Astrocyte (in vitro differentiated cells and primary cell): ENCODE measurements at places on chromosomes 4 and X. TPM values are rescaled to one million over a fixed set of nuclear protein-coding genes. Genes with fewer than 3 reads are reported as not detected.

ATP8A1 gene
- 2.9 TPM in 2 replicates for total RNA-seq

- no peak for DNase-seq
Measured at GRCh38 chr4:173748353-173748752, 218.3 kb upstream of the HAND2 start.

TRIM2 gene
- total RNA-seq: 46.4 and 51.8 TPM in 2 replicates

DNA sequence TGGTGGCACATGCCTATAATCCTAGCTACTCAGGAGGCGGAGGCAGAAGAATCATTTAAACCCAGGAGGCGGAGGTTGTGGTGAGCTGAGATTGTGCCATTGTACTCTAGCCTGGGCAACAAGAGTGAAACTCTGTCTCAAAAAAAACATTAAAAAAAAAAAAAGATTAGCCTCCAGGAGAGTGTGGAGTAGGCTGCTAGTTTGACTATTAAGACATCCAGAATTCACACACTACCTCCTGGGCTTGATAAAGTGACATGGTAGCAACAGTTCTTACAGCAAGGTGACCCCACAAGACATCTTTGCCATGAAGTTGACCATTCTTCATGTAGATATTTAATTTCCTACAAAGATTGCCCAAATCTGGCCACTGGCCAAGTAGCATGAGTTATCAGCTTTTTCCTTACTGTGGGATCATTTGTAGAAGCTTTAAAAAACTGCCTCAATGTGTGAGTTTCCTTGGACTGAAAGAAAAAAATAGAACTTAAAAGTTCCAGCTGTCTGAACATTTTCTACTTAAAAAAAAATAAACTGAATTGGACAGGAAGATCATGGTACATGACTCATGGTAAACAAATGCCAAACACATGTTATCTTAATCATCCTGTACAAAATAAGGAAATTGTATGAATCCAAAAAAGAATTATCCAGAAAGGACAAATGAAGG is 35.3 kb upstream of the SPRY1 start:
- peak; percentile 86 for DNase-seq

HTR2C gene
- total RNA-seq: not detected in 2 replicates

DNA sequence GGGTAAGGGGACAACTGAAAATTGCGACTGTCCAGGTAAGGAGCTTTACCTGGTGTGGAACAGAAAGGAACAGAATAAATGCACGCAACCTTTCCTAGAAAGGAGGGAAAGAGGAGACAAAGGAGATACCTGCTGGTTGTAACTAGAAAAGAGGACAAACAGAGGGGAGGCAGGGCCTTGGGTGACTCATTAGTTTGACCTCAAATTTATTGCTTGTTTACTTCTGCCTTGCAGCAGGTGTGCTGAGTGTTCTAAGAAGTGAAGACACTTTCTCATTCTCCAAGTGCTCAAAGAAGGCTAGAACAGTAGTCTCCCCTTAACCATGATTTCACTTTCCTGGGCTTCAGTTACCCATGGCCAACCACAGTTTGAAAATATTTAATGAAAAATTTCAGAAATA is 123.1 kb upstream of the BOD1L1 start:
- no peak for DNase-seq

SLC34A2 gene
- 0.26 and 0.32 TPM in 2 replicates for total RNA-seq

GRCh38 chr4:150078041-150078578 is at the start of gene DCLK2:
Gene DCLK2 (plus strand): TSS chr4:150078445. CDS start chr4:150079028, 583 bp downstream.
- peak; percentile 89 for DNase-seq

DNA sequence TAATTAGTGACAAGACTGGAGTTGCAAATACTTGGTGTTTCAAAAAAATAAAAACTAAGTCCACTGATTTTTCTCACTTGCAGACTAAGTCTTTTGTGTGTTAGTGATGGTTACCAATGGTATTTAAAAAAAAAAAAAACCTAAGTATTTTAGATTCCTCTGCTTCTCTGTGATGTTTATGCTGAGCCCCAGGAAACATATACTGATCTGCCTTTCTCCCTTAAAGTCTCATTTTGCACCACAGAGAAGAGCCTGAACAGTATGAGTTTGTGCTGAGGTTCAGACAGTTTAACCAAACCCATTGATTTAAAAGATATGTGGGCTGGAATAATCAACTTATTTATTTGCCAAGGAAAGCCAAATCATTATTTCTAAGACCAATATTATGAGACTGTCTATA is 1305.0 kb downstream of the PCDH18 start:
- DNase-seq: no peak

FGD1 gene
- total RNA-seq: 18.0 and 18.6 TPM in 2 replicates
